ENCODE measurements at places on chromosomes 11 and 22.

GRCh38 chr11:123065621-123066020 lies 3.7 kb upstream of the HSPA8 start:
- no peak for DNase-seq

- DNase-seq = no peak
Observed at GRCh38 chr11:123020968-123021367, 39.3 kb upstream of the BSX start.

GRCh38 chr11:111166598-111166997 lies 78.9 kb upstream of the POU2AF2 start:
- DNase-seq = no peak

DNA sequence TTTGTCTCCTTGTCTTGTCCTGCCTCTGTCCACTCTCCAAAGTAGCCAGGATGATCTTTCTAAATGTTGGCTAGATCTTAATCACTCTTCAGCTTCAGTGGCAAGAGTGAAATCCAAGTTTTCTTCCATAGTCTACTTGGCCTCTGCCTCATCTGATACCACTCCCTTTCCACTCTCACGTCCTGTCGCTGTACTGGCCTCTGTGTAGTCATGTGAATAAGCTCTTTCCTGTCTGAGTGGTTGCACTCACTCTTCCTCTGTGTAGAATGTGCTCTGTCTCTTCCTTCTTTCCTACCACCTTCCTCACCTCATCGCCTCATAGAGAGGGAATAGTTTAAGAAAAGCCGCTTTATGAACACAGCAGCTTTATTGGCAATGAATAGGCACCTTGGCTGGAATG lies 86.5 kb downstream of the WNT11 start:
- DNase-seq = no peak

DNA sequence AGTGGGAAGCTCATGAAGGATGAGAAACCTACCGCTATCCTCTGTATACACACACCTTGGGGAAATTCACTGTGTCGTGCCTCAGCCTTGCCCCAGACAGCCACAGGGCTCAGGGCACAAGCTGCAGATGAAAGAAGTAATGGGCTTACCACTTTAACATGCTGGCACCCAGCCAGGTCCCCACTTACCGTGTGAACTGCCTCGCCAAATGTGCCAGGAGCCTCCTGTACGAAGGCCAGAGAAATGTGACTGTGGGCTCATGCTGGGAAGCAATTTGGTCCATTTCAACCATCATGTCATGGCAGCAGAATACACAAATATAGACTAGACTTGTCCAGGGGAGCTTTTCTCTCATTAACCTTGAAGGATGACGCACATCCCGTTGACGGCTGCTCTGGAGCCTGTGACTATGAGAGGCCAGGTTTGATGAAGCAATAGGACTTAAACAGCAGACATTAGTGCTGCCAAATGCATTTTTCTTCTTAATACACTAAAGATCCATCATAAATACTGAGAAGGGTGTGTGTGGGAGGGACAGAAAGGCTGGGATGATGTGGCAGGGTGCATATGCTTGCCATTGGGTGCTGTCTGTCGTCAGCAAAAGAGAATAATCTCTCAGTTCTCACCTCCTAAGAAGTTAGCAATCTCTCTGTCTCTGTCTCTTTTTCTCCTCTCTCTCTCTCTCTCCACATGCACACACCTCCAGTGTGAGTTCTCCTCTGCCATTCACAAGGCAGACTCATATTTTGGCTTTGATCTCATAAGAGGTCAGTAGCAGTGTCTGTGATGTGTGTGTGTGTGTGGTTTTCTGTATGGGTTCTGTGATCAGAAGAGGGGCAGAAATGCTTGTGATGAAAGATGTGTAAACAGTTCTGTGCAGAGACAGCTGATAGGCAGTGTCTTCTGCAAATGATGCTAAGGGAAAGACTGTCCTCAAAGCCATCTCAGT lies 142.4 kb downstream of the KIRREL3 start:
- DNase-seq = peak; percentile 69

- DNase-seq = no peak
Observed at GRCh38 chr22:39567135-39567946, 3.2 kb upstream of the CACNA1I start.

GRCh38 chr11:45937916-45938315 lies 15.5 kb downstream of the LARGE2 start:
- no peak for DNase-seq

All from NCI-H510A (cell line).